ENCODE measurements at places on chromosomes 1 and 21. TPM values are rescaled to one million over a fixed set of nuclear protein-coding genes. Genes with fewer than 3 reads are reported as not detected.

Gene RHBG
- not detected for total RNA-seq

Gene LHX4
- not detected for total RNA-seq

Gene NPHS2
- not detected for total RNA-seq

Gene ABCD3
- total RNA-seq, result 80.5 TPM

Measured in diencephalon (tissue), 1 donor.